ENCODE measurements at places on chromosomes 1 and 21. TPM values are rescaled to one million over a fixed set of nuclear protein-coding genes. Genes with fewer than 3 reads are reported as not detected.

The S100A2 gene
- total RNA-seq: 1,509 TPM

The OPTC gene
- total RNA-seq: not detected

The HES2 gene
- total RNA-seq: 299 TPM

The HSPB7 gene
- not detected for total RNA-seq

The LEFTY2 gene
- total RNA-seq: not detected

The ALG14 gene
- 0.64 TPM for total RNA-seq

The ZYG11A gene
- 0.48 TPM for total RNA-seq

The BNIPL gene
- total RNA-seq: 5.5 TPM

The TSPEAR gene
- total RNA-seq: not detected

The SIK1 gene
- 21.5 TPM for total RNA-seq

Data from tracheal epithelial cell (primary cell).